ENCODE measurements at places on chromosomes 5 and 9. TPM values are rescaled to one million over a fixed set of nuclear protein-coding genes. Genes with fewer than 3 reads are reported as not detected.

Gene RLN1
- total RNA-seq = not detected

Gene CHSY3
- 1.7 TPM for total RNA-seq

Gene MARVELD2
- 28.6 TPM for total RNA-seq

Gene FBXO4
- 4.8 TPM for total RNA-seq

Gene HINT2
- 54.9 TPM for total RNA-seq

Gene ZNF366
- total RNA-seq = 0.13 TPM
